ENCODE measurements at places on chromosomes 3 and 15. TPM values are rescaled to one million over a fixed set of nuclear protein-coding genes. Genes with fewer than 3 reads are reported as not detected.

- peaks cover 10% of the 10 kb centered on the region for H3K4me1 ChIP-seq
- H3K27ac ChIP-seq = no peak overlapping the region
- H3K36me3 ChIP-seq = no peaks in the 10 kb centered on the region
- peaks cover 8% of the 10 kb centered on the region for H3K27me3 ChIP-seq
Measured at GRCh38 chr3:39339086-39339485, 9.6 kb downstream of the CCR8 start.

GRCh38 chr3:44100298-44100695 is 141.4 kb upstream of the TOPAZ1 start:
- no peak overlapping the region for H3K27ac ChIP-seq
- no peak for DNase-seq
- H3K4me3 ChIP-seq = no peak overlapping the region
- H3K27me3 ChIP-seq = peaks cover 35% of the 10 kb centered on the region
- no peaks in the 10 kb centered on the region for H3K36me3 ChIP-seq

DNA sequence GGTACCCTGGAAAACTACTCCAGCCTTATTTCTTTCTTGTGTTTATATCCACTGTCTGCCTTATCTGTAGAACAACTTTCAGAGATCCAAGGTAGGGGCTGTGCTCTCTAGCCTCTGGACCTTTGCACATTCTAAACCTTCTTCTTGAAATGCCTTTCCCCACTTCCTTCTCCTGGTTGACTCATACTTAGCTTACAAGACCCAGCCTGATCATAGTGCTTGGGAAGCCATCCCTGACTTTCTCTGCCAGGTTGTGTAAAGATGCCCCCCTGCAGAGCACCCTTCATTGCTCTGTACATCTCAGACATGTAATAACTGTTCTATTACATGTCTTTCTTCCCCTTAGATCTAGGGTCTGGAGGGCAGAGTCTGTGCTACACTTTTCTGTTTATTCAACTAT is 50.1 kb downstream of the PPM1L start:
- no peak overlapping the region for H3K27ac ChIP-seq
- peaks cover 13% of the 10 kb centered on the region for H3K4me1 ChIP-seq
- no peak for DNase-seq
- no peaks in the 10 kb centered on the region for H3K36me3 ChIP-seq

DNA sequence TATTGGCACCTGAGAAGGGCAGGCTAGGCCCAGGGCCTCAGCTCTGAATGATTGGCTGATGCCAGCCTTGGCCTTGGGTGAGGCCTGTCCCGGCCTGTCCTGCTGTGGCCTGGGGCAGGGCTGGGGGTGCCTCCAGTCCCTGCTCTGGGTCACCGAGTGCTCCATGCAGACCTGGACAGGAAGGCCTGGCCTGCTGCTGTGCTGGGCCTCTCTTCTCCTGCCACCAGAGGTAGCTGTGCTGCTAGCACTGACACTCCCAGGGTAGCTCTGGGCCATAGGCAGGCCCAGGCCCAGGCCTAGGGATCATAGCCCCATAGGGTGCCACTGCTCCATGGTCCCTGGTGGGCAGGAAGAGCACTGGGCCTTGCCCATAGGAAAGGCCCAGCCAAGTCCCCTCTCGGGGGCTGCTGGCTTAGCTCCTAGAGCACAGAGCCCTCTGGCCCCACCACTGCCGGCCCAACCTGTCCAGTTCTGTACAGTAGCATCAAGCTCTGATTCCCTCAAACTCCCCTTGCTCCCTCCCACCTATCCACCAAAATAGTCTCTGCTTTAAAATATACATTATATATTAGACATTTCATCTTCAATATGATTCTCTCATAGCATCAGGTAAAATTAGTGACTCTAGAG is 18.2 kb downstream of the ABTB1 start:
- H3K27ac ChIP-seq = no peak overlapping the region
- H3K4me3 ChIP-seq = no peak overlapping the region
- no peaks in the 10 kb centered on the region for H3K27me3 ChIP-seq
- no peaks in the 10 kb centered on the region for H3K36me3 ChIP-seq

GRCh38 chr3:43214616-43215015 is 71.7 kb upstream of the SNRK start:
- H3K4me3 ChIP-seq = no peak overlapping the region
- H3K4me1 ChIP-seq = peaks cover 16% of the 10 kb centered on the region
- H3K27me3 ChIP-seq = no peaks in the 10 kb centered on the region
- H3K27ac ChIP-seq = no peak overlapping the region

The STRC gene
- total RNA-seq = 0.52 TPM

The KNG1 gene
- total RNA-seq = not detected

The IL16 gene
- total RNA-seq = 243 TPM

The MANF gene
- total RNA-seq = 136 TPM

The GOLGA6B gene
- not detected for total RNA-seq
